ENCODE measurements at places on chromosomes 16 and 17. TPM values are rescaled to one million over a fixed set of nuclear protein-coding genes. Genes with fewer than 3 reads are reported as not detected.

Gene MYH2
- 3.5 TPM for total RNA-seq

Gene MMP15
- 8.1 TPM for total RNA-seq

Gene EVPL
- total RNA-seq, result not detected

Gene WNT9B
- not detected for total RNA-seq

Gene C17orf67
- total RNA-seq, result 1.3 TPM

Gene SLX1B
- total RNA-seq, result 22.9 TPM

Gene OR1A1
- total RNA-seq, result not detected

Gene CMTM2
- total RNA-seq, result not detected

Gene OR4D1
- not detected for total RNA-seq

Gene SMPD3
- total RNA-seq, result not detected

Gene KRT39
- total RNA-seq, result not detected

Gene SCGB1C2
- total RNA-seq, result not detected

Gene BAHCC1
- 7.0 TPM for total RNA-seq

Gene DHRS13
- 5.0 TPM for total RNA-seq

Gene SHBG
- 0.12 TPM for total RNA-seq

Gene HSD17B2
- not detected for total RNA-seq

Gene GDE1
- total RNA-seq, result 34.8 TPM

Gene USP10
- total RNA-seq, result 42.4 TPM

Gene SLC5A10
- total RNA-seq, result not detected

Gene PRR35
- not detected for total RNA-seq

Gene LGALS9C
- not detected for total RNA-seq

Gene PDILT
- total RNA-seq, result not detected

Gene KCNH4
- not detected for total RNA-seq

Gene MAPT
- 2.1 TPM for total RNA-seq

Gene HOXB2
- total RNA-seq, result 20.5 TPM

Gene CBX1
- 47.1 TPM for total RNA-seq

Gene ABCA6
- 61.4 TPM for total RNA-seq

Gene ARL5C
- total RNA-seq, result not detected

Gene MC1R
- 3.6 TPM for total RNA-seq

Gene KRTAP2-2
- not detected for total RNA-seq

Gene FBXO39
- not detected for total RNA-seq

Gene MYH11
- not detected for total RNA-seq

Gene CDR2L
- total RNA-seq, result 20.7 TPM

Gene ACSM2A
- not detected for total RNA-seq

Gene SLC25A10
- 22.4 TPM for total RNA-seq

Gene CETP
- total RNA-seq, result not detected

Gene FBXL20
- total RNA-seq, result 11.9 TPM

Gene CHCT1
- not detected for total RNA-seq

Gene CYGB
- 24.0 TPM for total RNA-seq

Gene CLEC3A
- total RNA-seq, result not detected

Gene KRTAP3-2
- not detected for total RNA-seq

Gene MMP2
- total RNA-seq, result 435 TPM

Gene FBXW10
- total RNA-seq, result not detected

Gene MYH1
- not detected for total RNA-seq

Gene MARCHF10
- not detected for total RNA-seq

Gene RNF227
- 9.0 TPM for total RNA-seq

Gene EXOC3L1
- total RNA-seq, result 0.12 TPM

Gene DNASE1L2
- total RNA-seq, result 0.26 TPM

Gene C1QTNF1
- 210 TPM for total RNA-seq

Gene TAT
- not detected for total RNA-seq

Gene KRT15
- not detected for total RNA-seq

Gene SDK2
- 0.93 TPM for total RNA-seq

Gene EPX
- not detected for total RNA-seq

Gene MED1
- total RNA-seq, result 14.6 TPM

Gene PHB1
- 92.5 TPM for total RNA-seq

Data from pericardium fibroblast (primary cell).